Hepatocyte (in vitro differentiated cells): ENCODE measurements at places on chromosomes 11 and 22.

GRCh38 chr22:29700900-29701154 is 19.0 kb upstream of the CABP7 start:
- H3K4me1 ChIP-seq, result peaks cover 9% of the 10 kb centered on the region
- H3K27ac ChIP-seq, result no peak overlapping the region
- H3K36me3 ChIP-seq, result no peaks in the 10 kb centered on the region
- no peak overlapping the region for H3K4me3 ChIP-seq
- DNase-seq, result no peak

- no peaks in the 10 kb centered on the region for H3K36me3 ChIP-seq
- H3K27me3 ChIP-seq, result no peaks in the 10 kb centered on the region
- no peak overlapping the region for H3K27ac ChIP-seq
- peaks cover 14% of the 10 kb centered on the region for H3K4me1 ChIP-seq
- H3K4me3 ChIP-seq, result no peak overlapping the region
Observed at GRCh38 chr22:39496131-39496838, 5.8 kb upstream of the MIEF1 start.

DNA sequence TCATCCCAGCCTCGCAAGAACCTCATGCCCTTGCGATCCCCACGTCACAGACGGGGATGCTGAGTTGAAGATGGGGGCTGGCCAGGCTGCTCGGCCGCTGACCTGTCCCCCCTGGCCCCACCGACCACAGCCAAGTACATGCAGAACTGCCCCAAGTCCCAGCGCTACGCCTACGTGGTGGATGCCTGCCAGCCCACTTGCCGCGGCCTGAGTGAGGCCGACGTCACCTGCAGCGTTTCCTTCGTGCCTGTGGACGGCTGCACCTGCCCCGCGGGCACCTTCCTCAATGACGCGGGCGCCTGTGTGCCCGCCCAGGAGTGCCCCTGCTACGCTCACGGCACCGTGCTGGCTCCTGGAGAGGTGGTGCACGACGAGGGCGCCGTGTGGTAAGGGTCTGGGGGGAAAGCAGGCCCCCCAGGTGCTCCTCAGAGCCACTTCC is 10.0 kb downstream of the MUC5B start:
- H3K27me3 ChIP-seq, result no peaks in the 10 kb centered on the region
- no peaks in the 10 kb centered on the region for H3K4me1 ChIP-seq
- H3K27ac ChIP-seq, result no peak overlapping the region
- no peak for DNase-seq
- H3K4me3 ChIP-seq, result no peak overlapping the region
- H3K36me3 ChIP-seq, result no peaks in the 10 kb centered on the region

- no peaks in the 10 kb centered on the region for H3K36me3 ChIP-seq
- H3K4me3 ChIP-seq, result no peak overlapping the region
- no peaks in the 10 kb centered on the region for H3K27me3 ChIP-seq
- H3K4me1 ChIP-seq, result peaks cover 10% of the 10 kb centered on the region
Observed at GRCh38 chr11:30174265-30175020, 56.4 kb upstream of the FSHB start.

GRCh38 chr11:69587454-69588090 is 53.4 kb upstream of the CCND1 start:
- DNase-seq, result no peak
- no peak overlapping the region for H3K27ac ChIP-seq
- H3K4me1 ChIP-seq, result no peaks in the 10 kb centered on the region
- H3K36me3 ChIP-seq, result no peaks in the 10 kb centered on the region
- no peak overlapping the region for H3K4me3 ChIP-seq

- H3K27ac ChIP-seq, result peak overlapping the region; percentile 56
- H3K36me3 ChIP-seq, result no peaks in the 10 kb centered on the region
- no peak overlapping the region for H3K4me3 ChIP-seq
- H3K27me3 ChIP-seq, result no peaks in the 10 kb centered on the region
Observed at GRCh38 chr11:39745401-39745800, 1714.1 kb downstream of the LRRC4C start.

DNA sequence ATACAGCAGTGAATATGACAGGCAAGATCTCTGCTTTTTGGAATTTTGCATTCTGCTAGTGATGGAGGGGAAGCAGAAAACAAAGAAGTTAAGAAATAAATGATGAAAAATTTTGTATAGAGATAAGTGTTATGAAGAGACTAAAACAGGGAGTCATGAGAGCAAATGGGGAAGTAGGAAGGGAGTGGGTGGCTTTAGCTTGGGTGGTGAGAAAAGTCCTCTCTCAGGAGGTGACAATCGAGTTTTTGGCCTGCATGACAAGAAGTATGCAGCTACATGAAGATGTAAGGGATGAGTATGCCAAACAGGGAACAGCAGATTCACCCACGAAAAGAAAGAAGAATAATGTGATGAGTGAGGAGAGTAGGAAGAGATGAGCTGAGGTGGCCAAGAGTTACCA is 80.7 kb upstream of the MPPED2 start:
- no peak overlapping the region for H3K27ac ChIP-seq
- no peaks in the 10 kb centered on the region for H3K36me3 ChIP-seq

DNA sequence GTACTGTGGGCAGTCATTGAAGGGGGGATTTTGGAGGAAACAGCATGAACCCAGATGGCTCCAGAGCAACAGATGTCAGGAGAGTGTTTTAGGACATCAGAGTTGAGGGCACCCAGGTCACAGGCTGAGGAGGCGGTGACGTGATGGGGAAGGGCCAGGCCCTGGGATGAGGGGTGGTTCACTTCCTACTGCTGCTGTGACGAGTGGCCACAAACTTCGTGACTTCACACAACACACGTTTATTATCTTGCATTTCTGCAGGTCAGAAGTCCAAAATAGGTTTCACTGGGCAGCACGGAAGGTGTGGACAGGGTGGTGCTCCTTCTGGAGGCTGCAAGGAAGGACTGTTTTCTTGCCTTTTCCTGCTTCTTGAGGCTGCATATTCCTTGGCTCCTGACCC is 77.7 kb upstream of the RAB1B start:
- H3K4me1 ChIP-seq, result peaks cover 15% of the 10 kb centered on the region
- peak overlapping the region; percentile 59 for H3K27ac ChIP-seq
- no peaks in the 10 kb centered on the region for H3K27me3 ChIP-seq
- no peak overlapping the region for H3K4me3 ChIP-seq

DNA sequence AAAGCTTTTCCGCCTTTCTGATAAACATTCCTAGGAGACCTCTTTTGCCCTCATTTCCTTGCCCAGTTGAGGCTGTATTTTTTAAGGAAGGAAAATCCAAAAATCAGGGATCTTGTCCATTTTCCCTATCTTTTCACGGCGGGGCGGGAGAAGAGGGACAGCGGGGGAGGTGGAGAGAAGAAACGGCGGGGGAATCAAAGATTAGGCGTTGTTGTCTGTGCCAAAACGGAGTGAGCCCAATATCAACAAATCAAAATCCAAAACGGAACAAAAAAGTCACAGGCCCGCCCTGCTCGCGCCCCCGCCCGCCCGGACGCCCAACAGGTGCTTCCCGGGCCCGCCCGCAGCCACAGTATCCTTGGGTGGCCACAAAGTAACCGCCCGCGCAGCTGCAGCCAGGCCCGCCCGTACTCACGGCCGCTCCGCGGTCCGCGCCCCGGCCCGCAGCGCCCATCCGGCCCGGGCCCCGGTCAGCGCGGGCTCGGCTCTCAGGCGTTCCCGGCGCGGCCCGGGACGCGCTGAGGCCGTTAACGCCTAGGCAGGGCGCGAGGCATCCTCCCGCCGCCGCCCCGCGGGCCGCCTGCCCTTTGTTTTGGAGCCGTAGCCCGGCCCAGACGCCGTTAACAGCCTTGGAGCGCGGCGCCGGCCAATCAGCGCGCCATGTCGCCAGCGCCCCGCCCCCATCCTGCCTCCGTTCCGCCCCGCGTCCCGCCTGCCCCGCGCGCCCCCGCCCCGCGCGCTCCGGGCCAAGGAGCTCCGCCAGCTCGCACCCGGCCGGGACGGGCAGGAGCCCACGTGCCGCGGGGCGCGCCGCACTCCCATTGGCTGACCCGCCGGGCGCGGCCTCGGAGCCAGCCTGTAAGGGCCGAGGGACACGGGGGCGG is at the start of gene YPEL1:
Gene YPEL1, minus strand, starts transcription at position 595 of the 884 bp plus-strand sequence. CDS start 25,050 bp downstream, outside the sequence.
- H3K27ac ChIP-seq, result no peak within 1 kb of the TSS
- H3K4me1 ChIP-seq, result peaks cover 8% of the 10 kb centered on the region
- peaks cover 11% of the 10 kb centered on the region for H3K27me3 ChIP-seq
- peak within 1 kb of the TSS; percentile 64 for H3K4me3 ChIP-seq
- no peaks in the 10 kb centered on the region for H3K36me3 ChIP-seq

DNA sequence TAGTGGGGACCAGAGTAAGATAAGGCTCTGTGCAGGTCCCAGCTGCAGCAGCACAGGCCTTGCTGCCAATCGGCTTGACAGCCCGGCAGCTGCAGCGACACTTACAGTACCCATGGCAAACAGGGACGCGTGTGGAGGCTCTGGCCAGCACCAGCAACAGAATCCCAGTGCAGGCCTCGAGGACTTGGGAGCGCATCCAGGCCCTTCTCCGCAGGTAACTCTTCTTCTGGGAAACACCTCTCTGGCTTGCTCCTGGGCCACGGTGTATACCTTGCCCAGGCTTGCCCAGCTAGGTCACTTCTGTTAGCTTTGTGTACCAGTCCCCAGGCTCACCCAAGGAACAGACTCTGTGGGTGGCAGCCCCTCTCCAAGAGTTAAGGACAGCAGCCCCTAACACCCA is 126.7 kb downstream of the CTTN start:
- H3K36me3 ChIP-seq, result no peaks in the 10 kb centered on the region
- H3K27ac ChIP-seq, result no peak overlapping the region
- H3K4me1 ChIP-seq, result peaks cover 4% of the 10 kb centered on the region
- no peak overlapping the region for H3K4me3 ChIP-seq
- DNase-seq, result no peak

DNA sequence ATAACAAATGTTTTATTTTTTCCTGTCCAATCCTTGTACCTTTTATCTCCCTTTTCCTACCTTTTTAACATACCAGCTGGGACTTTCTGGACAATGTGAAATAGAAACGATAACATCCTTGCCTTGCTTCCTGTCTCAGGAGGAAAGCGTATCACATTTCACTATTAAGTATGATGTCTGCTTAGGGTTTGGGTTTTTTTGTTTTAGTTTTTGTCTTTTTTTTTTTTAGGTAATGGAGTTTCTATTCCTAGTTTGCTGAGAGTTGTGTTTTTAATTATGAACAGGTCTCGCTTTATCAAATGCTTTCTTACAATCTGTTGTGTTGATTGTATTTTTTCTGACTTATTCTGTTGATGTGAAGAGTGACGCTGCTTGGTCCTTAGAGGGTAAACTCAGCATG is 64.2 kb upstream of the KCNQ1OT1 start:
- H3K27ac ChIP-seq, result no peak overlapping the region
- no peaks in the 10 kb centered on the region for H3K27me3 ChIP-seq
- H3K4me3 ChIP-seq, result no peak overlapping the region
- DNase-seq, result no peak

DNA sequence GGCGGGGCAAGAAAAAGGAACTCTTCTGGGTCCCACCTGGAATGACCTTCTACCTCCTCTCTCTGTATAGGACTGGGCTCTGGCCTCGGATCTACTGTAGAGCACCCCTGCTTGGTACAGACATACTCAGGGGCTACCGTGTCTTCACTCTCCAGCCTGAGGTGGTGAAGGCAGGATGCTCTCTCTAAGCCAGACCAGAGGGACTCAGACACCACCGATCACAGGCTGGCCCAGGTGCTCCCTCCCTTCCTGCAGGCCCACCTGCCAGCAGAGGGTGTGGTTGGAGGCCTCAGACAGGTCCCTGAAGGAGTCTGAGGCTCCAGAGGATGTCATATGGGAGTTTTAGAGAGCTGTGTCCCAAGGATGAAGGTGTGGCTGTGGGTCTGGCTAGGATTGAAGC is 4.1 kb downstream of the NHERF4 start:
- peaks cover 7% of the 10 kb centered on the region for H3K4me1 ChIP-seq
- H3K27ac ChIP-seq, result no peak overlapping the region
- H3K36me3 ChIP-seq, result no peaks in the 10 kb centered on the region
- H3K4me3 ChIP-seq, result no peak overlapping the region
- H3K27me3 ChIP-seq, result no peaks in the 10 kb centered on the region

GRCh38 chr22:49008682-49009235 is 818.9 kb downstream of the BRD1 start:
- no peaks in the 10 kb centered on the region for H3K36me3 ChIP-seq
- no peak overlapping the region for H3K27ac ChIP-seq
- no peaks in the 10 kb centered on the region for H3K27me3 ChIP-seq
- no peak overlapping the region for H3K4me3 ChIP-seq
- peak; percentile 1 for DNase-seq
- no peaks in the 10 kb centered on the region for H3K4me1 ChIP-seq

DNA sequence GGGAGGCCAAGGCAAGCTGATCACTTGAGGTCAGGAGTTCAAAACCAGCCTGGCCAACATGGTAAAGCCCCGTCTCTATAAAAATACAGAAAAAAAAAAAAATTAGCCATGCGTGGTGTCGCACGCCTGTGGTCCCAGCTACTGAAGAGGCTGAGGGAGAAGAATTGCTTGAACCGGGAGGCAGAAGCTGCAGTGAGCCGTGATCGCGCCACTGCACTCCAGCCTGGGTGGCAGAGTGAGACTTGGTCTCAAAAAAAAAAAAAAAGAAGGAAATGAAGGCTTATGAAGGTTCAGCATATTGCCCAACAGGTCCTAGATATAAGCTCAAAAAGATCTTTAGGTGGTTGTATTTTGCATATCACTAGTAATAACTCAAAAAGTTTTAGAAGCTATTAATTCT is 10.2 kb downstream of the ATL3 start:
- H3K4me3 ChIP-seq, result no peak overlapping the region
- no peaks in the 10 kb centered on the region for H3K36me3 ChIP-seq
- no peaks in the 10 kb centered on the region for H3K27me3 ChIP-seq
- no peak overlapping the region for H3K27ac ChIP-seq
- DNase-seq, result no peak

DNA sequence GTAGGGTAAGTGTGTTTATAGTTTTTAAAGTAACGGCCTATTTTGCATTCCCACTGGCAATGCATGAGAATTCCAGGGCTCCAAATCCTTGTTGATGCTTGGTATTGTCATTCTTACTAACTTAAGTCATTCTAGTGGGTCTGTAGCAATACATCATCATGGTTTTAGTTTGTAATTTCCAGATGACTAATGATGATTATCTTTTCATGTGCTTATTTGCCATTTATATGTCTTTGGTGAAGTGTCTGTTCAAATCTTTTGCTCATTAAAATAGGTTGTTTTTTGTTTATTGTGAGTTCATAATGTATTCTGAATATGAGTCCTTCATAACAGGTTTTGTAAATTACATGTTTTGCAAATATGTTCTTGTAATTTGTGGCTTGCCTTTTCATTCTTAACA is 31.2 kb downstream of the MTMR3 start:
- DNase-seq, result peak; percentile 10
- H3K4me3 ChIP-seq, result no peak overlapping the region
- H3K36me3 ChIP-seq, result no peaks in the 10 kb centered on the region
- H3K4me1 ChIP-seq, result peaks cover 39% of the 10 kb centered on the region
- peak overlapping the region; percentile 17 for H3K27ac ChIP-seq

- H3K27me3 ChIP-seq, result no peaks in the 10 kb centered on the region
- H3K27ac ChIP-seq, result no peak overlapping the region
- H3K4me3 ChIP-seq, result no peak overlapping the region
- DNase-seq, result no peak
Observed at GRCh38 chr11:46738887-46739286, 19.9 kb downstream of the F2 start.

GRCh38 chr11:9210922-9211320 is 54.2 kb downstream of the DENND5A start:
- no peak for DNase-seq
- no peaks in the 10 kb centered on the region for H3K27me3 ChIP-seq
- no peaks in the 10 kb centered on the region for H3K36me3 ChIP-seq

- H3K27ac ChIP-seq, result peak overlapping the region; percentile 95
- H3K4me1 ChIP-seq, result peaks cover 50% of the 10 kb centered on the region
- peak; percentile 87 for DNase-seq
- H3K4me3 ChIP-seq, result no peak overlapping the region
Observed at GRCh38 chr11:73335204-73335923, 27.3 kb downstream of the ARHGEF17 start.
